ENCODE measurements at places on chromosomes 4 and X. TPM values are rescaled to one million over a fixed set of nuclear protein-coding genes. Genes with fewer than 3 reads are reported as not detected.

DNA sequence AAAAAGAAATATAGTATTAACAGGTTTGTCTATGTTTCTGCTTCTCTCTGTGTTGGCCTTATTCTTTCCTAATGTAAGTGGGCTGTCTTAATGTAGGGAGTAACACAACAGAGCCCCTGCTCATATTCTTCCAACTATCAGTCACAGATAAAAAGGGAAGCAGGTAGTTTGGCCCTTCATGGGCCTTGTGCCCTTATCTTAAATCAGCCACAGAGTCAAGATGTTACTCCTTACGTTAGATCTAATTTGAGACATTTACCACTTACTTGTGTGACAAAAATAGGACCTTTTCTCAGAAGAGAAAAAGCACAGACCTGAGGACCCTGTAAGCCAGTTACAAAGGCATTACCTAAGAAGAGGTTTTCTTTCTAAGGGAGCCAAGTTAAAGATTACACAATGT lies 589.0 kb downstream of the GRXCR1 start:
- H3K36me3 ChIP-seq = no peaks in the 10 kb centered on the region
- H3K27ac ChIP-seq = no peak overlapping the region
- no peak overlapping the region for H3K4me3 ChIP-seq
- DNase-seq = no peak
- no peaks in the 10 kb centered on the region for H3K4me1 ChIP-seq

DNA sequence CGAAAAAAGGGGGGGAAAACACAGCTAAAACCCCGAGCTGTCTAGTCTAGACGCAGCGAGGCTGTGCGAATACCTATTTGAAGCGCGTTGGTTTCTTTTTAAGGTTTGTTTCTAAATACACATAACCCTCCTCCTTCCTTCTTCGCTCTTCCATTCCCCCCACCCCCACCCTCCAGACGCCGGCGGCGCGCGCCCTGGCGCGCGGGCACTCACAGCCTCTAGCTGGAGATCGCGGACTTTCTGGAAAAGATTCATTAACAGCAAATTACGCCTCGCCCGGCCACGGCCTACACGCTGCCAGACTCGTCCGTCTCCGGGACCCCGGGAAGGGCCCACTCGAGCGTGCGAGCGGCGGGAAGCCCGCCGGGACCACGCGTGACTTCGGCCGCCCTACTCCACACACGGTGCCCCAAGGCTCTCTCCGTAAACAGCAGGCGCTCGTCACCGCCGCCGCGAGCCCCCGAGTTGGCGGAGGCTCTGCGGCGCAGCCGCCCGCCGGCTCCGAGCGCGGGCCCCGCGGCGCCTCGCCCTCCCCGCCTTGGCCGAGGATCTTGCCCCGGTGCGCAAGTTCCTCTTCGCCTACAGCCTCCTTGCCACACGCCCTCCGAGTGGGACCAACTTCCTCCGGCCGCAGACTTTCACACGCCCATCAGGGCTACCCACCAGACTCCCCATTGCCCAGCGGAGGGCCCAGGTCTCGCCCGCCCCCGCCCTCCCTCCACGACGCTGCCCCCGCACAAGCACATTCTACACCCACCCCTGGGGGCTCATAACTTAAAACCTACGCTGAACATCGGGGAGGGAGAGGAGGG lies 2.0 kb downstream of the BCOR start:
- H3K36me3 ChIP-seq = peaks cover 4% of the 10 kb centered on the region
- H3K4me3 ChIP-seq = peak overlapping the region; percentile 81
- peaks cover 34% of the 10 kb centered on the region for H3K4me1 ChIP-seq
- H3K27me3 ChIP-seq = no peaks in the 10 kb centered on the region

DNA sequence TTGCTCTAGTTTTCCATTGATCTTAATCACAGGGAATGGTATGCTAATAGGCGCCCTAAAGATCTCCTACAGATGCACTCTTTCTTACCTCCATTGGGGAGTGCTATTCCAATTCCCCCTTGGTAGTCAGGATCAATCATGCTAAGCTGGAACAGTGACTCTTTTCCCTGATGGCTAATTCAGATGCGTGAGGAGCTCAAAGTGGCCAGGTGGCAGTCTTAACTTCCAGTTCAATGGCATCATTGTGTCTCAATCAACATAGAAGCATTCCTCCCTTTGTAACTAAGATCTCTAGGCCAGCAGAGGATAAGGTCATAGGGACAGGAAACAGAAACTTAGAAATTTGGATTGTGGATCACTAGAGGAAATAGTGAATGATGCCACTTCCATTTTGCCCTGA lies 216.8 kb downstream of the GRID2 start:
- H3K36me3 ChIP-seq = no peaks in the 10 kb centered on the region
- DNase-seq = no peak
- no peaks in the 10 kb centered on the region for H3K27me3 ChIP-seq
- no peak overlapping the region for H3K4me3 ChIP-seq

DNA sequence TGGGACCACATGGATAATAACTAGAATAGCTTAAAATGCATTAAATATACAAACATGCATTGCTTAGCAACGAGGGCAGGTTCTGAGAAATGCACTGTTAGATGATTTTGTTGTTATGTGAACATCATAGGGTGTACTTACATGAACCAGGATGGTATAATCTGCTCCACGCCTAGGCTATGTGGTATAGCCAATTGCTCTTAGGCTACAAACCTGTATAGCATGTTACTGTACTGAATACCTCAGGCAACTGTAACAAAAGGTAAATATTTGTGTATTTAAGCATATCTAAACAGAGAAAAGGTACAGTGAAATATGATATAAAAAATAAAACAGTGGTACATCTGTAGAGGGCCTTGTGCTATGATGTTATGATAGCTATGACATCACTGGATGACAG lies 169.2 kb upstream of the IL15 start:
- H3K36me3 ChIP-seq = no peaks in the 10 kb centered on the region
- no peak for DNase-seq
- H3K27ac ChIP-seq = no peak overlapping the region
- H3K4me3 ChIP-seq = no peak overlapping the region
- peaks cover 9% of the 10 kb centered on the region for H3K27me3 ChIP-seq
- no peaks in the 10 kb centered on the region for H3K4me1 ChIP-seq

DNA sequence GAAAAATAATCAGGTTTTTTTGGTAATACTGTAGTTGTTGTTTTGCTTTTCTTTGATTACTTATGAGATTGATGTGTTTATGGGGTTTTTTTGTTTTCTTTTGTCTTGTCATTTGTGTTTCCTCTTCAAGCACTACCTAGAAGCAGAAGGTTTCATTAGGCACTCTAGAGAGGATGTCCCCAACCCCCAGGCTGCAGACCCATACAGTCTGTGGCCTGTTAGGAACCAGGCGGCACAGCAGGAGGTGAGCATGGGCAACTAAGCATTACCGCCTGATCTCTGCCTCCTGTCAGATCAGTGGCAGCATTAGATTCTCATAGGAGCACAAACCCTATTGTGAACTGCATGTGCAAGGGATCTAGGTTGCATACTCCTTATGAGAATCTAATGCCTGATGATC lies 22.9 kb upstream of the NOCT start:
- H3K27ac ChIP-seq = no peak overlapping the region
- H3K4me1 ChIP-seq = no peaks in the 10 kb centered on the region
- H3K27me3 ChIP-seq = peaks cover 2% of the 10 kb centered on the region
- H3K36me3 ChIP-seq = no peaks in the 10 kb centered on the region

EREG gene
- total RNA-seq = not detected

HSFX3 gene
- not detected for total RNA-seq

GLOD5 gene
- not detected for total RNA-seq

ZNF157 gene
- 0.50 TPM for total RNA-seq

ANKRD50 gene
- 0.36 TPM for total RNA-seq

ALPK1 gene
- total RNA-seq = 21.5 TPM

MAGEB17 gene
- total RNA-seq = not detected
